ENCODE measurements at places on chromosomes 5 and 9.

GRCh38 chr9:132239999-132240840 lies 78.4 kb downstream of the NTNG2 start:
- no peak for DNase-seq

DNA sequence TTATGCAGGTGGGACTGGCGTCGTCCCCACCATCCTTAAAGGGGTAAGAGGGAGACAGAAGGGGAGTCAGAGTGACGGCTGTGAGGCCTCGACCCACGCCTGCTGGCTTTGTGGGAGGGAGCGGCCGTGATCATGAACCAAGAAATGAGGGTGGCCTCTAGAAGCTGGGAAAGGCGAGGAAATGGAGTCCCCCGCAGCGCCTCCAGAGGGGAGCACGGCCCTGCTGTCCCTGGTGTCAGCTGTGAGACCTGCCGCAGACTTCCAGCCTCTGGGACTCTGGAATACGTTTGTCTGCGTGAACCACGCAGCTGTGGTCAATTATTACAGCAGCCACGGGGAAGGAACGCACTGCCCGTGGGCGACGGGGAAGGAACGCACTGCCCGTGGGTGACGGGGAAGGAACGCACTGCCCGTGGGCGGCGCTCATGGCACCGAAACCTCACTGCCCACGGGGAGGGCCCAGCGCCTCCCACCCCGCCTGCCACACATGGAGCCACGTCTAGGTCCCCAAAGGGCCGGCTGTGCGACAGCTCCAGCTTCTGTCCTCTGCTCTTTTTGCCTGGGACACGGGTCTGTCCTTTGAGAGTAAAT lies 108.8 kb upstream of the RAPGEF1 start:
- DNase-seq: no peak

GRCh38 chr5:79122973-79123372 lies 11.4 kb downstream of the BHMT start:
- DNase-seq: no peak

- no peak for DNase-seq
These were observed 15.0 kb upstream of the ELL2 start for GRCh38 chr5:95976606-95977005.

DNA sequence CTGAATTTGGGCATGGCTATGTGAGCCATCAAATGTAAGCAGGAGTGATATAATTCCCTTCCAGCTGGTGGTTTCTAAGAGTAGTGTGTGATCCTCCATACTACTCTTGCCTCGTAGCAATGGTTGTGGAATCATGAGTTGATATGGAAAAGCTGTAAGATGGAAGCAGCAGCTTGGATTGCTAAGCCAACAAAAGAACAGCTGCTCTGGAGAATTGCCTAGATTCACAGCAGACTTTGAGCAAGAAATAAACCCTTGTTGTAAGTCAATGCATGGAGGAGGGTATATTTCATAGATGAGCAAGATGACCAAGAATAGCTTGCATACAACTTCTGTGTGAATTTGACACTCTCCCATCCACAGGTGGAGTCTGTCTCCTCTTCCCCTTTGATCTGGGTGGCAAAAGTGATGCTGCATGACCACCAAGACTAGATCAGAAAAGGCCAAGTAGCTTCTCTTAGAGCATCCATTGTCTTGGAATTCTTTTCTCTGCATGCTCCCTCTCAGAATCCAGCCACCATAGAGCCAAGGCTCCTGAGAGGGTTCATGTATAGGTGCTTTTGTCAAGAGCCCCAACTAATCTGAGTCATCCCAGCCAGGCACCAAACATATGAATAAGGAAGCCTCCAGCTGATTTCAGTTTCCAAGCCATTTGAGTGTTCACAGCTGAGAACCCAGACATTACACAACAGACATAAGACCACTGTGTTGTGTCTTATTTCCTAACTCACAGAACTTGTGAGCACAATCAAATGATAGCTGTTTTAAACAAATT lies 79.0 kb downstream of the PRLR start:
- no peak for DNase-seq

- no peak for DNase-seq
These were observed 181.4 kb upstream of the TBCA start for GRCh38 chr5:77957516-77957915.

DNA sequence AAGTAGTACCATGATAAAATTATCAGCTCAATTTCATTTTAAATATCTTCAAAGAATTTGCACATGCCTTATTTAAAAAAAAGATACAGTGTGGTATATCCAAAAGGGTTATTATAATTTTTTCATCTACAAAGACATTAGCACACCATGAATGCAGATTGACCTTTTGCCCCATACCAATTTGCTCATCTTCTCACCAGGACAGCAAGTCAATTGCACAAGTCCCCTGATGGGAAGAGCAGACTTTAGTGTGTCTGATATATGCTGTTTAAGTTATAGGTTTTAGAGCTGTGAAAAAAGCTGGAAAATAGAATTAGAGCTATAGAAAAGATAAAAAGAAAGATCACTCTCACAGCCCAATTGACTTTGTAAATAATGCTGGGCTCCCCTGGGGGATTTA lies 325.8 kb upstream of the CDH6 start:
- no peak for DNase-seq
